ENCODE measurements at places on chromosomes 2 and 18.

DNA sequence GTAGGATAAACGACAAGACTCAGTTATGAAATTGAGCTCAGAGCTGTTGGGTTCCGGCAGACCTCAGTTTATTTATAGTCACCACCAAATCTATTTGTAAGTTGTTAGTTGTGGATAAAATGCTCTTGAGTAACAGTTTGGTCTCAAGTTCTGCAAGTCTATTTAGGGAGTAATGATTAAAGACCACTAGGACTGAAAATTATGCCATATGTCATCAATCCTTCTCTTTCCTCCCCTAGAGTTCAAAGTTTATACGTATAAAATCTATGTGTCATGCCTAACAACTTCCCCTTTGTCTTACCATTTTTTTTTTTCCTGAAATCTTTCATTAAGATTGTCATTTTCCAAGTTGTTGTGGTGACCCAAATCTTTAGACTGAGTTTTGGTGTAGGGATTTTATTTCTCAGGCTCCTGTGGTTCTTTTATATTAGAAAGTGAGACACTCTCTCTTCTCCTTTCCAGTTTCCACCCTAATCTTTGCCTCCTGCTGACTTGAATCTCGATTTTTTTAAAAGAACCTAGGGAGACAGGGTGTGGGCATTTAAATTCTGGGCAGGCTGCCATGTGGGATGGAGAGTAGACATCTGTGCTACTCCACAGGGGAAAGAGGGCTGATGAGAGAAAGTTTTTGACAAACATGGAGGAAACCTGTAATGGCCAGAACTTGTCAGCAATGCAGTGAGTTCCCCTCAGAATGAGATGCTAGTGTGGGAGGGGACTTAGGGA, 51.0 kb downstream of the LAMA3 start:
- no peak for DNase-seq

GRCh38 chr2:151334082-151334815, 23.1 kb upstream of the TNFAIP6 start:
- DNase-seq: no peak

DNA sequence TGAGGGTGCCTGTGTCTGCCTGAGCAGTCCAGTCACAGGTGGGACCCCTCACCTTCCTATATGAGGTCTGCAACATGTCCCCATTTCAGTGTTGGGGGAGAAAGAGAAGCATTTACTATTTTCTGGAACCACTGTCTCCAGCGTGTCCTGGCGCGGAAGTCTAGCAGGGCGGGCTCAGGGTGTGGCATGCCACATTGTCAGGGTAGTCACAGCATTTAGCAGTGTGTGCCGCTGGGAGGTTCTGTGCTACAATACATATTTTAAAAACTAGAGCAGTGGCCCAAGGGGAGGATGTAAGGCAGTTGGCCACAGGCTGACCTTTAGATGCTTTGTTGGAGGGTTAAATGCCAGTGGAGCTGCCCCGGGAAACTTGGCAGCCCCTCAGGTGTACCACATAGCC, 12.5 kb downstream of the UBE2F start:
- DNase-seq: no peak

- DNase-seq: no peak
These were observed 250.2 kb upstream of the MEX3C start for GRCh38 chr18:51447351-51448342.

DNA sequence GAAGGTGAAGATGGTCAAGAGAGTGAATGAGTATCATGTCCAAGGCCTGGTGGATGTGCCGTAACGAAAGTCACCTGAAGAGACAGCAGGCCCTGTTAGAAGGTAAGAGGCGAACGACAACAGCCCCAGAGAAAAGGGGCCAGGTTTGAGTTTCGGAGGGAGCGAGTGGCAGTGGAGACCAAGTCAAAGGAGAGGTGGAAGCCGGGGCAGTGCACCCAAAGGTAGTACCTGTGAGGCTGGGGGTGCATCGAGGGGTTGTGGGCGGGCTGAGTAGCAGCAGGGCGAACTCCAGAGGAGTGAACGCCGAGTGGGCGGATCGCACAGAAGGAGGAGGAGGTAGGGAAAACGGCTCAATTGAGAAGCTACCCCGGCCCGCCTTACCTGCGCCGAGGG, 358 bp downstream of the USP37 start:
- DNase-seq: no peak

GRCh38 chr2:240499309-240500301, 58.2 kb downstream of the ANKMY1 start:
- no peak for DNase-seq

GRCh38 chr18:45890606-45891005, 65.1 kb downstream of the SIGLEC15 start:
- no peak for DNase-seq

- no peak for DNase-seq
These were observed 256.3 kb upstream of the SPOPL start for GRCh38 chr2:138245310-138245709.

DNA sequence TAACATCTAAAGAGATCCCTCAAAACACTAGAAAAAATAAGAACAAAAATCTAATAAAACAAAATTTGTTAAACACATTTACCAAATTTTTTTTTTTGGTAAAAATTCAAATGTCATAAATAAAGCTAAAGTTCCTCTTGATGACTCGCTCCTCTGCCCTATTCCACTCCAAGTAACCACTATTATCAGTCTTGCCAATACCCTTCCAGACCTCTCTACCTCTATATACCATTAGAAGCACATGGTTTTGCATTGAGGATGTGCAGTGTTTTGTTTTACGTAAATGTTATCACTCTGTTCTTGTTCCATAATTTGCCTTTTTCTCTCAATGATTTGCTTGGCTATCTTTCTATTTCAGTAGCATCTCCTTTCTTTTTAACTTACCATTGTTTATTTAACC, 10.9 kb downstream of the IL1B start:
- no peak for DNase-seq

DNA sequence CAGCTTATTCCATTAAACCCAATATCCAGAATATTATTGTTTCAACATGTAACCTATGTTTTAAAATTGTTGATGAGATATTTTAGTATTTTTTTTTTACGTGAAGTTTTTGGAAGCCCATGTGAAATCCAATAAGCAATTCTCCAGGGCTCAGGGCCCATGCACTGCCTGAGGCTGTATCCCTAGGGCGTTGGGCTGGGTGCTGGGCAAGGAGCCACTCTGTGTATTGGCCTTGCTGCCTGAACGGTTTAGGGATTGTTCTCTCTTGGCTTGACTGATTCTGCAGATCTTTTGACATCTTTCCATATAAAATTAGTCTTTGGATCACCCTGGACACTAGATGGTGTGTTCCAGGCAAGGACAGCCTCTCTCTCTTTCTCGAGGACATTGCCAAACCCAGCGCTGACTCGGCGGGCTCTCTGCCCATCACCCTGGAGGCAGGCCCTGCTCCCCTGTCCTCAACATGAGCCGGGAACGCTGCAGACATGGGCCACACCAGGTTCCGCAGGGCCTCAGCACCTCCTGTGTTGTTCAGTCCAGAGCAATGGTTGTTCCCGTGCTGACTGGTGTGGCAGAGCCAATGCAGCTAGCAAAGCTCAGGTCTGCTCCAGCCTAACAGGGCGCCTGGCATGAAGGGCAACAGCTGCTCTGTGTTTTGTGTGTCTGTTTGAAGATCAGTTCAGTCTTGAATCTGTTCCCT, 163.0 kb downstream of the SEPTIN10 start:
- DNase-seq: no peak

DNA sequence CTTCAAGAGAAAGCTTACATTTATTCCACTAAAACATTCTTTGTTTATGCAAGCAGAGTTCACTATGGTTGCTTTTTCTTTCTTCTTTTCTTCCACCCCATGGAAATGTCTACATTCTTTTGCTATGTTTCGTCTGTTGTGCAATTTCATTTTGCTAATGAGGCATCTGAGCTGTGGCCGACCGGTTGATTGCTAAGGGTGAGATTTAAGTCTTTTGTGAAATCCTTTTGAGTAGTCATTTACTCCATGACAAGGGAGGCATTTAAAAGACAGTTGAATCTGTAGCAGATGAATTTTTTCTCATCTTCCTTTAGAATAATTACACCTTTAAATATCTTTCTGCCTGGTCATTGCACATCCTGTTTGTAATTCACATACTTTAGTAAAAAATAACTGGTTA, 324.1 kb upstream of the THUMPD2 start:
- no peak for DNase-seq

DNA sequence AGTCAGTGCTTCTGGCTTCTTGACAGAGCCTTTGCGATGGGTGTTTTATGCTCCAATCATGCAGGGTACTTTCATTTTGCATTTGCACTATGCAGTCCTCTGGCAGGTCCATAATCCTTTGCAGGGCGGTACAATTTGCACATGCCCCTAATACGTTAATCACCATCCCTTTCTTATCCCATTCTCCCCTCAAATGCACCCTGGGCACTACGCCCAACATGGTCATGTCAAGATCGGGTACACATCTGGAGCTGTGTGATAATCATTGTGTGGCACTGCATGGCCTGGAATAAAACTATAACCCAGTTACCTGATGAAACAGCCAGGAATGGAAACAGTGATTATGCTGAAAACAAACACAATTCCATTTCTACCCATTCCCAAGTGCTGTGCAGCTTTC, 27.7 kb downstream of the LOXHD1 start:
- DNase-seq: no peak

DNA sequence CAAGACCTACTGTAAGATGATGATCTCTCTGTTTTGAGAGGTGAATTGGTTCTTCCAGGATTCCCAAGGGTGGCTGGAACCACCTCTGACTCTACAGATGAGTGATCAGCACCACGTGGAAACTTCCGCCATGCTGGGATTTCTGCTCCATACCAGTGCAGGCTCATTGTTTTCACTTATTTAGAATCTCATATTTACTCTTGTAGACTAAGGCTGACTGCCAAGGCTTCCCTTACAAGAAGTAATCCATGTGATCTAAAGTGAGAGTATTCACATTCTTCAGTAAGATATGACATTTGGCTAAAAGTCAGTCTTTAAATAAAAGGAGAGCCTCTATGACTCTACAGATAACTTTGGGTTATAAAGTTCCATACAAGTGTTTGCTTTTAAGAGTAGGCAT, 322.9 kb upstream of the RAB12 start:
- DNase-seq: no peak

GRCh38 chr2:187529977-187530721, 24.1 kb downstream of the TFPI start:
- no peak for DNase-seq

GRCh38 chr2:46098621-46099062, 198.6 kb upstream of the EPAS1 start:
- DNase-seq: no peak

Measured in stimulated activated CD4-positive, alpha-beta T cell treated with anti-CD3 and anti-CD28 coated beads, Interleukin-12 subunit alpha, Interleukin-12 subunit beta, amount 100 ng/mL, for 48 hours (primary cell).